HFFc6 (cell line): ENCODE measurements at places on chromosomes 3 and 15. TPM values are rescaled to one million over a fixed set of nuclear protein-coding genes. Genes with fewer than 3 reads are reported as not detected.

- no peak overlapping the region for H3K27ac ChIP-seq
- no peaks in the 10 kb centered on the region for H3K4me1 ChIP-seq
- DNase-seq, result no peak
- H3K4me3 ChIP-seq, result no peak overlapping the region
- H3K36me3 ChIP-seq, result no peaks in the 10 kb centered on the region
Measured at GRCh38 chr3:196127308-196128040, 45.6 kb upstream of the TFRC start.

DNA sequence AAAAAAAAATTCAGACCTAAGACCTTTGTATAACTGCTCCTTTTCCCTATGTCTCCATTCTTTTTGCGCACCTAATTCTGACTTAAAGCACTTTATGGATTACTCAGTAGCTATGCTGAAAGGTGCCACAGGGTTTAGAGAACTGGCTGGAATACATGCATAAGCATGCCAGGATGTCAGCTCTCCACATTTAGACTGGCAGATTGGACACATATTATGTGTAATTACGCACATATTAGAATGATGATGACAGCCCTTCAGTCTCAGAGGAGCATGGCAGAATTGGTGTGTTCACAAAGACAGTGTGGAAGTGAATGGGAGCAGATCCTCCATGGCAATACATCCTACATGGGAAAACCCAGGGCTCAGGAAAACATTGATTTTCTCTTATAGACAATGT, 108.1 kb upstream of the LSAMP start:
- H3K4me3 ChIP-seq, result no peak overlapping the region
- H3K27me3 ChIP-seq, result no peaks in the 10 kb centered on the region; the same call in 1 of the 2 replicates
- H3K4me1 ChIP-seq, result no peaks in the 10 kb centered on the region
- H3K27ac ChIP-seq, result no peak overlapping the region
- no peak for DNase-seq

DNA sequence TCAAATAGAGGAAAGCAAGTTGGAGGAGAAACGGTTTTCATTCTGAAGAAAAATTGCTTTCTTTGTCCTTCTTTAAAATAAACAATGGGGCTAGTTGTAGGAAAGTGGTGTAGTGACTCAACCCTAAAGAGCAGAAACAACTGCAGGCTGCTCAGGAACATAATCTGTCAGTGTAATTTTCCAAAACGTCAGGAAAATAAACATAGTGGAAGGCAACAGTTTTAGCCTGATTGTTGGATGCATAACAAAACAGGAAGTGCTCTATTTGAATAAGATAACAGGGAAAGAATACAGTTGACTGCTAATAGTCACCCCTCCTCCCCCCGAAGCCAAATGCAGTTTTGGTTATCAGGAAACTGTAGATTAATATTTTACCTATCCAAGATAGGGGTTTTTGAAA, 167.6 kb downstream of the ECT2 start:
- H3K27ac ChIP-seq, result no peak overlapping the region
- peaks cover 11% of the 10 kb centered on the region for H3K4me1 ChIP-seq
- no peaks in the 10 kb centered on the region for H3K36me3 ChIP-seq

DNA sequence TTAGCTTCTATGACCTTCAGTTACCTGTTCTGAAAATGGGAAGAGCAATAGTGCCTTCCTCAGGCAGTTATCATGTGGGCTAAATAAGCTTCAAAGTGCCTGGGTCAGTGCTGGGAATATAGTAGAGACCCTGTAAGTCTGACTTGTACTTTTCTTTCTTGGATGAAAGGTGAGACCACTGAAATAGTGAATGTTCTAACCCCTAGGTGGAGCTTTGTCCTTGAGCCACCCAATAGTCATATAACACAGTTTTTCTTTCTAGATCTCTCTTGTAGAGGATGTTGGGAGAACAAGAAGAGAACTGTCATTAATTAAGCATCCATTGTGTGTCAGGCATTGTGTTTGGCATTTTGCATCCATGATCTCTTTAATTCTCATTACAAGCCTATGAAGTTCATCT, 13.0 kb upstream of the BFSP2 start:
- H3K4me3 ChIP-seq, result no peak overlapping the region
- no peak overlapping the region for H3K27ac ChIP-seq
- peaks cover 11% of the 10 kb centered on the region; the same call in 1 of the 2 replicates for H3K4me1 ChIP-seq
- no peaks in the 10 kb centered on the region for H3K36me3 ChIP-seq

C3orf49 gene
- not detected in 3 replicates for total RNA-seq
